Right renal cortex interstitium (tissue), 3 donors: ENCODE measurements at places on chromosomes 12 and 14.

GRCh38 chr14:99123208-99123870, 148.7 kb downstream of the BCL11B start:
- DNase-seq = no peak

DNA sequence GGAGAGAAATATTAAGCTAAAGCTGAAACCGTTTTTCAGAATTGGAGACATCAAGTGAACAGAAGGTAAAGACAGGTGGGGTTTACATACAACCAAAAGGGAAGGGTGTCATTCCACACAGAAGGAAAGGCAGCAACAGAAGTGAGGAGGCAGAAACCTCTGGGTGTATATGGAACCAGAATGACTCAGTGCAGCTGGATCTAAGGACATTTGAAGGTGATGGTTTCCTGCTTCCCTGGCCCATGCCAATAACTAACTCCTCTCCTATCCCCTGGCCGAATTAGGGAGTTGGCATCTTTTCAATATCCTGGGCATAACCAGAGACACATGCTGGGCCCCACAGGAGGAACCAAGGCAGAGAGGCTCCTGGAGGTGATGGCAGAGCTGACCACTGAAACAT, 8.4 kb downstream of the NCKAP5L start:
- DNase-seq = no peak

DNA sequence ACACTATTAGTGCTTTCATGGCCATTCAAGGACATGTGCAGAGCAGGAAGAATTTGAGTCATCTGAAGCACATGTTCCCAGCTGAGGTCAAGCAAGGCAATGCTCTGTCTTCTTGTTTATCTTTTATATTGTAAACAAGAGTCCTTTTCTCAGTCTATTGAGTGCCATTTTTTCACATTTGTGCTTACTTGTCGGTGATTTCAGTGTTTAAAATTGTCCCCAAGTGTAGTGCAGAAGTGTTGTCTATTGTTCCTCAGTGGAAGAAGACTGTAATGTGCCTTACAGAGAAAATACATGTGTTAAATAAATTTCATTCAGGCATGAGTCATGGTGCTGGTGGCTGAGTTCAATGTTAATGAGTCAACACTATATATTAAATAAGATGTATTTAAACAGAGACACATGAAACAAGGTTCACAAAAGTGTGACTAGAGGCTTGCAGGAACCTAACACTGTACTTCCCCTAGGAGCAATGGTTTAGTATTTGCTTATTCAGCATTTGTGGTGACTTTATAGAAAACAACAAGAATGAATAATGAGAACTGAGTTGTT, 391.1 kb downstream of the LRIG3 start:
- no peak for DNase-seq

DNA sequence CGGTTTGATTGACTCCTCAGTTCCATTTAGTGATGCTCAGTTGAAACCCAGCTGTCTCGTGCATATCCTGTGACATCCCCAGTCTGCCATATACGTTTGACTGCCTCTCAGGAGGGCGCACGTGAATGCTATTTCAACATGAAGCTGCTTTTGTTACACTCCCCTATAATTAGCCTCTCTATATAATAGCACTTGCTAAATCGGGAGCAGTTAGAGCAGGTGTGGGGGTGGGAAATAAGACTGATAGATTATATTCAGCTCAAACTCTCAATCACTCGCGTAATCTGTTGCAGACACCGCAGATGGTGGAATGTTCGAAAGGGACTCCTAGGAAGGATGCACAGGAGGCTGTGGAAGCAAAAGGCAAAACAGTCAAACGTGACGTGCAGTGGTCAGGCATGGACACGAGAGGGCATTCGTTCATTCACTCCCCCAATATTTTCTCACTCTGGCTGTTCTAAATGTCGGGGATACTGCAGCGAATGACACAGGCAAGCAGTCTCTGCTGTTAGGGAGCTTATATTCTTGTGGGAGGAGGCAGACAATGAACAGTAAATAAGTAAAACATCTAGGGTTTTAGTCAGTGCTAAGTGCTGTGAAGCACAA, 29.8 kb downstream of the KCNA1 start:
- DNase-seq = no peak

GRCh38 chr14:76993752-76994151, 34.8 kb downstream of the IRF2BPL start:
- DNase-seq = no peak

GRCh38 chr14:32403688-32404087, 74.6 kb downstream of the AKAP6 start:
- DNase-seq = no peak
